Activated naive CD4-positive, alpha-beta T cell treated with anti-CD3 and anti-CD28 coated beads, Interleukin-2, amount 10 ng/mL, durations not matched to agents 5 hours and 36 hours (primary cell): ENCODE measurements at places on chromosomes 4 and X. TPM values are rescaled to one million over a fixed set of nuclear protein-coding genes. Genes with fewer than 3 reads are reported as not detected.

The CXCL6 gene
- not detected for total RNA-seq

The SLC9A7 gene
- 5.1 TPM for total RNA-seq

The CSAG2 gene
- total RNA-seq = not detected

The NAA11 gene
- total RNA-seq = not detected

The ZNF630 gene
- 1.2 TPM for total RNA-seq

The CABS1 gene
- total RNA-seq = not detected
